Kidney epithelial cell (primary cell): ENCODE measurements at places on chromosomes 4 and X. TPM values are rescaled to one million over a fixed set of nuclear protein-coding genes. Genes with fewer than 3 reads are reported as not detected.

DNA sequence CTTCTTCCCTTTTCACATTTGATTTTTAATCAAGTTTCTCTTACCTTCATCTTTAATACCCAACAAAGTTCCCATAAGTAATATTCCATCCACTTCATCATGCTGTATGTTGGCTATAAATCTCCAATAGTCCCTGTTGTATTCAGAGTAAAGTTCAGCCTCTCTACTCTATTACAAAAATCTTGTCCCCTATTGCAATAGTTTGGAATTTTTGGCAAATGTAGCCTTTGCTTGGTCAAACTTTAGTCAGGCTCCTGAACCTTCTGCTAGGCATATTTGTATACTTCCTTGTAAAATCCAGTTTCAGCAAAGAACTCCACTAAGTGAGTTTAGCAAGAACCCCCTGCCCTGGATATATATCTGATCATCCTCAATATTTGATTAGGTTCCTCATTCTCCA is 54.0 kb upstream of the PACRGL start:
- no peak for DNase-seq

- no peak for DNase-seq
Observed at GRCh38 chrX:136192839-136193414, 45.6 kb downstream of the FHL1 start.

- no peak for DNase-seq
Observed at GRCh38 chr4:147916351-147916750, 184.5 kb downstream of the ARHGAP10 start.

The INTS12 gene
- 25.3 and 30.7 TPM in 2 replicates for total RNA-seq

- DNase-seq = no peak
Observed at GRCh38 chr4:7416745-7417432, 17.8 kb downstream of the PSAPL1 start.

The HSFX2 gene
- 0.17 TPM in 1 of 2 replicates, not detected in the other for total RNA-seq
